ENCODE measurements at places on chromosomes 13 and 19. TPM values are rescaled to one million over a fixed set of nuclear protein-coding genes. Genes with fewer than 3 reads are reported as not detected.

DNA sequence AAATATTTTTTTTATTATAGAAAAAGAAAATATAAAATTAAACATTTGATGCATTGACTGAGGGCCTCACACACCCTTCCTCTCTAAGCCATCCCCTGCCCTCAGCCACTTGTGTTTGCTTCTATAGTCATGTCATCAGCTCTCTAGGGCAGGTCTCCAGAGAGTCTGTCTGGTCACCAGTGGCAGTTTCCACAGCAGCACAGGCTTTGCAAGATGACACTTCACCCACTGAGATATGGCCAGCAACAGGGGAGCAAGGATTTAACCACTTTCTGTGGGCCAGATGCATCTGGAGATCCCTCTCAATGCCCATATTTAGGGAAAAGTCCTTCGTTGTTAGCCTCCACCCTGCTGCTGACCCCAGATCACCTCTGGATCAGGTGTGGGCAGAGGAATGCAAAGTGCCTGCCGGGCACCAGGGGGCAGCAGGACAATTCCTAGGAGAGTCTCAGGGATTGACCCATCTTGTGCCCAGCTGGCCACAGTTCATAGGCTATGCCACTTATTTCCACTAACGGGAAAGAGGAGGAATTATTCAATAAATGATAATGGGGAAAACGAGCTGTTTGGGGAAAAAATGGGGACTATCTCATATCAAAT is 4.8 kb downstream of the ABCC4 start:
- no peak for DNase-seq

Gene CYP4F2
- not detected for polyA plus RNA-seq

DNA sequence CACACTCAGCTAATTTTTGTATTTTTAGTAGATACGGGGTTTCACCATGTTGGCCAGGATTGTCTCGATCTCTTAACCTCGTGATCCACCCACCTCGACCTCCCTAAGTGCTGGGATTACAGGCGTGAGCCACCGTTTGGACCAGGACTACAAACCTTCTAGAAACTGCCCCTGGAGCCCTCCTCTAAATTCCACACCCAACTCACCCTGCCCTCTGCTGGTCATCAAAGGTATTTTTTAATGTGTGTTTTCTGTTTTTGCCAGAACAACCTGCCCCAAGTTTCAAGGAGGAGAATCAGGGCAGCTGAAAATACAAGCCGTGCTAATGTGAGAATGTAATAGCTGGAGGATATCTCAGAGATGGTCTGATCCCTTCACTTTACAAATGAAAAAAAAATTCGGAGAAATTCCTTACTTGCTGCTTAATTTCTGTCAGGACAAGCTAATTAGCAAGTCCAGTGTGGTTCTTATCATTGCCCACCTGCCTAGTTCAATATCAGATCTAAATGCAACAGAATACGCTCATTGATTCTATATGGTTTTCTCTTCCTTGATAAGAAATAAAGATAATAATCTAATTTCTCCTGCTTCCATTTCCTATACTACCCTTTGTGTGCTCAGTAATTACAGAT is 4.1 kb downstream of the ATP8A2 start:
- peak; percentile 13 for DNase-seq

DNA sequence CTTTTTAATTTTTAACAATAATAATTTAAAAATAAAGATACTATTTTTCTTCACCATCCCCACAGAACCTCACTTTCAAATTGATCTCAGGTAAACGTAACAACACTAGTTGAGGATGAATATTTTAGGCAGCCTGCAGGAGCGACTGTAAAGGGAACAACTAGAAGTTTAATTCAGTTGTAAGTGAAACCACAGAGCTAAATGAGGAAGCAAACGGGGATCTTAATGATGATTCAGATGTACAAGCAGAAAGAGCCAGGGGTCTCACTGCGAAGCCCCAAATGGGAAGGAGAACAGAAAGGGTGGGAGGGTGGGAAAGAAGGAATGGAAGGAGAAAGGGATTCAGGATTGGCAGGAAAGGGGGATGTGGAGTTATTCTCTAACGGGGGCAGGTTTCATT is 54.6 kb upstream of the RAP2A start:
- no peak for DNase-seq

DNA sequence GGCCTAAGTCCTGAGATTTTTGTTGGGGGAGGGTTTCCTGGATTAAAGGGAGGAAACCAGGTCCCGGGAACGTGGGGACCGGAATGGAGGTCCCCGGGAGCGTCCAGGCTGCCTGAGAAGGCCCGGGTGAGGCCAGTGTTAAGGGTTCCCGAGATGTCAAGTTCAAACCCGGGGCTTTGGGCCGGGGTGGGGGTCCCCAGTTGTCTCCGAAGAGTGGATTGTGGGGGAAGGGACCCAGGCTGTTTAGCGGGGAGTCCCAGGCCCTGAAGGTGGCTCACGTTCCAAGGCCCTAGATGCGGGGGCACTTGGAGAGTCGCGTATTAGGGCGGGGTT is 262 bp downstream of the COX7A1 start:
- no peak for DNase-seq

- DNase-seq: no peak
Measured at GRCh38 chr19:31266731-31267130, 82.5 kb downstream of the TSHZ3 start.

- DNase-seq: no peak
Measured at GRCh38 chr19:40155749-40156265, 35.4 kb upstream of the MAP3K10 start.

DNA sequence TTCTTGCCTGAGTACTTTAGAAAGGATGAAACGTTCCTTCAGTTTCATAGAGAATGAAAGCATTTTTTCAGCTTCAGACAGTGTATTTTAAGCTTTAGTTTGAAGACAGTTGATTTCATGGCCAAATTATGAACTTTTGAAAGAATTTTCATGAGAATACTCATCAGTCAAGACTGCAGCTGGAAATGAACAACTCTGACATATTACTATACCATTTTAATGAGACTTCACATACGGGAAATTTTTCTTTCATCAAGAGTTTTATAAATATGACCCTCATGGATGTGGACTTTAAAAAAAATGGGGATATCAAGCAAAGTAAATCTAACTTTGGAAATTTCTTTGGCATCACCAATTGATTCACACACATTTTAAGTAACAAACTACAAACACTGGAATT is 6.4 kb downstream of the LATS2 start:
- no peak for DNase-seq

DNA sequence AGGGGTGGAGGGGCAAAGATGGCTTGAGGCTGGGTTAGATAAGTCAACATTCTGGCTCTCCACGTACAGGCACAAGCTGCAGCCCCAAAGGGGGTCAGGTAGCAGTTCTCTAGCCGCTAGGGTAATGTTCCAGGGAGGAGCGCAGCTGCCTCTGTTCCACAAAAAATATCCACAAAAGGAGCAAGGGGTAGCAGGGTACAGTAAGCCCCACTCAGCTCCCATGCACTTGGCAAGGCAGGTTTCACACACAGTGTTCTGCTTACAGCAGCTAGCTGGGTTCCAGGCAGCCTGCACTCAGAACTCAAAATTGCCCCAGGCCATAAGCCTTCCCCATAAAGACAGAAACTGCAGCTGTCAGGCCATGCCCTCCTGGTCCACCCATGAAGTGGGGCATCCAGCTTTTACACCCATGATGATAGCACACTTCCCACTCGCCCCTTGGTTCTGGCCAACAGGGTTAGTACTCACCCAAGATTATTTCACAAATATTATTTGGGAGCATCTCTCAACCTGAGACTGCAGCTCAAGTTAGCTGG is 130.0 kb downstream of the CYSLTR2 start:
- DNase-seq: no peak

DNA sequence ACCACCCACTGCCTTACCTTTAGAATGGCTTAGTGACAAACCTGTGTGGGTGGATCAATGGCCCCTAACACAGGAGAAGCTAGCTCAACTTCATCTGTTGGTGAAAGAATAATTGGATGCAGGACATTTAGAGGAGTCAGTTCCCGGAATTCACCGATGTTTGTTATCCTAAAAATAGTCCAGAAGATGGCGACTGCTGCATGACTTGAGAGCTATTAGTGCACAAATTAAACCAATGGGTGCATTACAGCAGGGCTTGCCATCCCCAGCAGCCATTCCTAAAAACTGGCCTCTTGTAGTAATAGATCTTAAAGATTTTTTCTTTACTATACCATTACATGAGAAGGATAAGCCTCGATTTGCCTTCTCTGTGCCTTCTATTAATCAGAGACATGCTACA is 46.8 kb upstream of the ZNF726 start:
- no peak for DNase-seq

DNA sequence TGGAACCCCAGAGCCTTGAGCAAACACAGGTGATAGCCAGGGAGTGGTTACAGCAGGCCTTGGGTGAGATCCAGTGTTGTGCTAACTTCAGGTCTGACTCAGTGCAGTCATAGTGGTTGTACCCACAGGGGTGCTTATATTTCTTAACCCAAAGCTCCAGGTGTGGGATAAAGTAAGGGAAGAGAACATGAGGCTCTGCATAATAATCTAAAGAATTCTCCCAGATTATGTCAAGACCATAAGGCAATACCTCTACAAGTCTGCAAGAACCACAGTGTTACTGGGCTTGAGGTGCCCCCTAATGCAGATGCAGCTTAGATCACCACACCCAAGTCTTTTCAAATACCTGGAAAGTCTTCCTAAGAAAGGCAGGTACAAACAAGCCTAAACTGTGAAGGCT is 485.4 kb downstream of the RFC3 start:
- no peak for DNase-seq

DNA sequence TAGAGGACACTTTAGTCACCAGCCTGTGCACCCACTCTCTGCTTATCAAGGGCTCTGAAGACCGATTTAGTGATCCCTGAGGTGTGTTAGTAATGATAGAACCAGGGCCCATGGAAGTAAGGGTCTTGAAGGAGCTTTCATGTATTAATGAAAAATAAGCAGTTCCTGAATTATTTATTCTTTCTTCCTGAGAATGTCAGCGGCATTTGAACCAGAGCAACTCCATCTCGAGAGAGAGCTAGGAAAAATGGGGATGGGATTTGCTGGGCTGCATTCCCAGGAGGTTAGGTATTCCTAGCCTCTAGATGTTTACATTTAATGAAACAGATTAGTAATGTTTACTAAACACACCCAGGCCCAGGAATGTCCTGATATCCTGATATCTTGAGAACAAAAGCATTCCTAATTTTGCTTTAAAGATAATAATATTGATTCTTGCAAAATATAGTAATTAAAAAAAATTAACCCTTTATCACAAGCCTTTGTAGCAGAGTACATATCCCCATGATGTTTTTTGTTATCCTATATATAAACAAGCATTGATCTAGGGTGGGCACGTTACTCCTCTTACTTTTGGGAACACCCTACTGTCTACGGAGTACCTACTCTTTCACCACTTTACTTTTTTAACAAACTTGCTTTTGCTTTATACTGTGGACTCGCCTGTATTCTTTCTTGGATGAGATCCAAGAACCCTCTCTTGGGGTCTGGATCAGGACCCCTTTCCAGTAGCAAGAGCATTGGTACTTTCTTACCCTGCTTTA is 63.1 kb downstream of the COG3 start:
- DNase-seq: no peak

Gene ZNF66
- polyA plus RNA-seq: 3.8 TPM

- no peak for DNase-seq
Measured at GRCh38 chr13:36763126-36763722, 55.8 kb upstream of the RFXAP start.

Gene SLC1A6
- polyA plus RNA-seq: 0.42 TPM

DNA sequence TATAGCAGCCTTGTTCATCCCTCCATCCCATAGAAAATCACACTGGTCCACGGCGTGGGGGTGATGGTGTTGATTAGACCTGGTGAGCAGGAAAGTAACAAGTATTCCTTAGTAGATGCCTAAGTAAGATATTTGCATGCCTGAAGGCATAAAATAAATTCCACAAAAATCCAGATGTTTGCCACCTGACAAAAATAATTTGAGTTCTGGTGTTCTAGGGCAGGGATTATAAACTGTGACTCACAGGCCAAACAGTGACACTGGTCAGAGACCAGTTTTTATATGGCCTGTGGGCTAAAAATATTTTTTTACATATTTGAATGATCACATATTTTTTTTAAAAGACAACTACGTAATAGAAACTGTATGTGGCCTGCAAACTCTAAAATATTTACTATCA is 310.7 kb downstream of the RFC3 start:
- DNase-seq: no peak

Gene TIMM29
- polyA plus RNA-seq: 18.0 TPM

GRCh38 chr13:88701551-88701950 is 1030.4 kb downstream of the SLITRK5 start:
- peak; percentile 2 for DNase-seq

GRCh38 chr13:37302686-37303085 is 197.2 kb upstream of the CSNK1A1L start:
- DNase-seq: no peak

DNA sequence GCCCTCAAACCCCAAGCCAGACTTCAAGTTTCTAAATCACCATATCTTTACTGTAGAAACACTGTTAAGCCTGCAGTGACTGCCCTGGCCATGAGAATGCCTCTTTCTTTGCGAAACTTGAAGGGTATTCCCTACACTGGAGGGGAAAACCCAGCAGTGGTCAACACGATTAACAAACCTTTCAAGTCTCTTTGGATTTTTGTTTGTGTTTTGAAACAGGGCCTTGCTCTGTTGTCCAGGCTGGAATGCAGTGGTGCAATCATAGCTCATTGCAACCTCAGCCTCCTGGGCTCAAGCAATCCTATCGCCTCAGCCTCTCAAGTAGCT is 17.4 kb upstream of the POMP start:
- DNase-seq: no peak
